ENCODE measurements at places on chromosomes 13 and 19. TPM values are rescaled to one million over a fixed set of nuclear protein-coding genes. Genes with fewer than 3 reads are reported as not detected.

DNA sequence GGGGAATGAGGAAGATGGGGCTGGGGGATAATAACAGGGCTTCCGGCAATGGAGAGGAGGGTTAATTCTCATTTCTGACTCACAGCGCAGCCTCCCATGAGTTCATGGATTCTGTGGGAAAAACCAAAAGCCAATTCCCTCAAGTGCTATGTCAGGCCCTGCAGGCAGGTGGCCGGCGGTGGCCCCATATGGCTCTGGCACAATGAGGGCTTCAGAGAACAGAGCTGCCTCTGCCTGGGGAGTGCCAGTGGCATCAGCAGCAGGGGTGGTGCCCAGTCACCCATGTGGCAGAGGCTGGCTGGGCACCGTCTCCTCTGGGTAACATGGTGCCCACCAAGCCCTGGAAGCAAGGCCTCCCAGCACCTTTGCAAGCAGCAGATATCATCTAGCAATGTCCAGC is 69.1 kb downstream of the ALOX5AP start:
- no peak for DNase-seq

DNA sequence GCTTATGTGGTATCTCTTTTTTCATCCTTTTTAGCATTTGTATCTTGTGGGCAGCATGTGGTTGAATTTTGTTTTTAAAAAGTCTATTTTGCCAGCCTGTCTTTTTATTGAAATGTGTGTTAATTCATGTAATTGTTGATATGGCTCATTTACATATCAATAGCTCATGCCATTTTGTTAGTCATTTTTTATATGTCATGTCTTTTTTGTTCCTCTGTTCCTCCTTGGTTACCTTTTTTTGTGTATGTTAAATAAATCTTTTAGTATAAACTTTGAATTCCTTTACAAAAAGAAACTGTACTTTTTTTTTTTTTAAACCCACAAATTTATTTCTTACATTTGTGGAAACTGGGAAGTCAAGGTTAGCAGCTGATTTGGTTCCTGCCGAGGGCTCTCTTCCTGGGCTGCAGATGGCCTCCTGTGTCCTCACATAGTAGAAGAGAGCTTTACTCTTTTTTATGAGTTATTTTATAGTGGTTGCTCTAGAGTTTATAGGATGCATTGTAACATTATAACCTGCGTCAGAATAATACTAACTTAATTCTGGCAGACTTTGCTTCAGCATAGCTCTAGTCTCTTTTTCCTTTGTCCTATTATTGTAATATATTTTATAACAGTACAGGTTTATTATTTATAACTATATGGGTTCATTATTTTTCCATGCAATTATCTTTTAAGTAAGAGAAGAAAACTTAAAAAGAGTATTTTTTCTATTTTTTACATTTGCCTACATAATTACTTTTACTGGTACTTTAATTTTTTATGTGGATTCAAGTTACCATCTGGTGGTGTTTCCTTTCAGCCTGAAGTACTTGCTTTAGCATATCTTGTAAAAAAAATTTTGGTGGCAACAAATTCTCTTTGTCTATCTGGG is 86.3 kb downstream of the URI1 start:
- no peak for DNase-seq

DNA sequence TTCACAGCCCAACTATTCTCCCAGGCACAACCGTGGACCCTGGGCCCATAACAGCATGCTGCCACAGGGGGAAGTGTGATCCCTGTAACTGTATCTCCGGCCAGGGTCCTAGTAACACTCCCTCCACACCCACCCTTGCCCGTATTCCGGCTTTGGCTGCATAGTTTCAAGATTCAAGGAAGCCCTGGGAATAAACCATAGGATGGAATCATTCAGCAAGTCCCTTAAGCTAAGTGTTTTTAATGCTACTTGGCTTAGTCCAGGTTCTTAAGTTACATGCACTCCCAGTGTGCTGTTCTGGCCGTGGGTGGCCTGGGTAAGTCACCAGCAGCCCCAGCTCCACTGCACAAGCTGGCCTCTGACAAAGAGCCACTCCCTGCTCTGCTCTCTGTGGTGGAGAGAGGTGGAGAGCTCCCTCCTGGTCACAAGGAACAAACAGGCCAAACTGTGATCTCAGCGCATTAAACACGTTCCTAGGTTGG is 532.4 kb upstream of the SGCG start:
- peak; percentile 16 for DNase-seq

DNA sequence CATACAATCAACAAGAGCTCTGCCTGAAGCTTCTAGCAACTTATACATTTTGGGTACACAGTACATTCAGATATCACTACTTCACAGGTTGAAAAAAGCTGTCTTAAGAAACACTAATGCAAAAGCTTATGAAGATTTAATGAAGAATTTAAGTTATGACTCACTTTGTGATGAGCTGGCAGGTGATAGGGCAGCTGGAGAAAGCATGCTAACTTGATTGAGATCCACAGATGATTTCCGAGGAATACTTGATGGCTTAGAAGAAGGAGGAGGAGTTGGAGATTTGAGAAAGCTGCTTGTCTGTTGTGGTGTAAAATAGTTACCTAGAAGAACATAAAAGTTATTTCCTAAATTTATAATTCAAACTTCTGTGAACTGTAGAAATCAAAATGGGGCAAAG is 23.3 kb downstream of the EXOSC8 start:
- no peak for DNase-seq

The VSTM1 gene
- not detected for total RNA-seq

DNA sequence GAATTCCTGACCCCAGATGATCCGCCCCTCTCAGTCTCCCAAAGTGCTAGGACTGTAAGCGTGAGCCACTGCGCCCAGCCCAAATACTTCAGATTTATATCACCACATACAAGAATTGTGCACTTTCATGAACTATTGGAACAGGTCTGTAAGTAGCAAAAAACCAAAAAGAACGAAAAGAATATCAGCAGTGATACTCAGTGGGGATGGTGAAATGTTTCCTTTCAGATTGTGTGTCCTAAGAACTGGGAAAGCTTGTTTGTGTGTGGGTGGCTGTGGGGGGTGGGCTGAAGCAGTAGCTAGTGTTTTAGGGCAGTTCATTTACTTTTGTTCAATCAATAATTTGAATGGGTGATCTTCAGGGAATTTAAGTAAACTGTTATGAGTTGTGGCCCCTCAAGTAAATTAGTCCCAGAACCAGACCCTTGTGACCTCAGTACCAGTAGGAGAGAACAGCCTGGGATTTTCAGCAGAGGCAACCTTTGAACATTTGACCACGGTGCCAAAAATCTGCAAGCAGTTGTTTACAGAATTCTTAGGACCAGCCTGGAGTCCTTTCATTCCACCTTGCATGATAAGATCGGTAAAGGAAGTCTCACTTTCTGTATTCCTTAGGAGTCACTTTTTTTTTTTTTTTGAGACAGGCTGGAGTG is 106.6 kb downstream of the LRCH1 start:
- no peak for DNase-seq

DNA sequence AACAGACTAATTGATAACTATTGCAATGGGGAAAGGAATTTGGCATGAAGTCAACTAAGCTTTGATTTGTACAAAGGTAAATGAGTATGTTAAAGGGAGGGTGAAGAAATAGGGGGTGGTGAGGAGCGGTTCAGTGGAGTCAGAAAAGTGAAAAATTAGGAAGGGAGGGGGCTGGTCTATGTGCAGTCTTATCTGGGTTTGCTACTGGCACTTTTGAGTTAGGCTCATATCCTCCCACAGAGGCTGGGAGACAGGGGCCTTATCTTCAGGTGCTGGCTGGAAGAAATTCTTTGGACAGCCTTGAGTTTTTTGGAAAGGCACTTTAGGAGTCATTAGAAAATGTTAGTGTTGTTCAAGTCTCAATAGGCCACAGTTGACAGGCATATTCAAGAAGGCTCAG is 11.1 kb downstream of the ZNF302 start:
- DNase-seq = no peak

The CXCL17 gene
- not detected for total RNA-seq

DNA sequence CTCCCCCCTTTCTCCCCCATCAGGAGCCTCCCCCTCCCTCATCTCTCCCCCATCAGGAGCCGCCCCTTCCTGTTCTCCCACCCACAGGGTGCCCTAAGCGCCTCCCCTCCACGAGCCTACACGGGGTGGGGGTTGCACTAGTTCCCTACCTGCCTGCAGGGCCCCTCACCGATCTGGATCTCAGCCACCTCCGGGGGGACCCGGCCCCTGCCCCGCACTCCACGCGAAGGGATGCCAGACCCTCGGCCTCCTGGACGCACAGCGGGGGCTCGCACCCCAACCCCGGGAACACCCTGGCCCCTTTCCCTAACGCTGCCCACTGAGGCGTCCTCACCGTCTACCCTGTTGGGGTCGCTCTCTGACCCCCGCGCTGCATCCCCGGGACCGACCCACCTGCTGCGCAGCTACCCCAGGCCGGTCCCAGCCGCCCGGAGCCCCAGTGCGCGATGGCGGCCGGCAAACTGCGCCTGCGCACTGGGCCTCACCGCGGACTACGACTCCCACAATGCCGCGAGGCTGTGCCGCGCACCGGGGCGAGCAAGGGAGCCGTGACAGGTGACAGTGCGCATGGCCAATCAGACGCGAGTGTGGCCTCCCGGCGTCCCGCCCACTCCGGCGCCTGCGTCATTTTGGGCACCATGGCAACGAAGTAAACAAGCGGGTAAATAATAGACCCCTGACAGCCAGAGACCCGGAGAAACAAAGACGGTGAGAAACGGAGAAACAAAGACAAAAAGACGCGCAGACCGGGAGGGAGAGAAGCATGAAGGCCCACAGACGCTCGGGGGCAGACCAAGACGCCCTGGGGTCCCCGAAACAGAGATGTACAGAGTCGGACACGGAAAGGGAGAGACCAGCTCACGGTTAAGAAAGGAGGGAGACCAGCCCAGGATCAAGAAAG is at the start of gene ZSCAN18:
ZSCAN18 (minus strand) TSS at position 451 of the 901 bp plus-strand sequence. CDS start 7,964 bp downstream, outside the sequence.
- DNase-seq = peak; percentile 84

The PLVAP gene
- total RNA-seq = not detected

DNA sequence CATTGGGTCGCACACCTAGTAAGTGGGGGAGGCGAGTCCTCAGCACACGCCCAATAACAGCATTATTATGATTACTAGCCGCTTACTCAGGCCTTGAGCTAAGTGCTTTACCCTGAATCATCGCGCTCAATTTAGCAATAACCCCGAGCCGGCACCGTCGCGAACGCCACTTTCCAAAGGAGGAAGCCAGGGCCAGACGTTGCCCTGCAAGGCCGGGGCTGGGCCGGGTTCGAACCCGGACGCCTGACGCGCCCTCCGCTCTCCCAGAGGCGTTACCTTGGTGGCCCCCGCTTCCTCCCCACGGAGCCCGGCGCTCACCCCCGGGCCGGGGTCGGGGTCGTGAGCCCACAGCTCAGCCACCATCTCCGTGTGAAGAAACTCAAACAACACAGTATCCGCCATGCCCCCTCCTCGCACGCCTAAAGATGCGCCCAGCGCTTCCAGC is at the start of gene TRAPPC6A:
TRAPPC6A (minus strand) TSS at position 421 of the 445 bp plus-strand sequence; CDS start at position 402, 19 bp downstream.
- DNase-seq = no peak

GRCh38 chr13:42836930-42837690 is 55.7 kb downstream of the FAM216B start:
- DNase-seq = peak; percentile 13

DNA sequence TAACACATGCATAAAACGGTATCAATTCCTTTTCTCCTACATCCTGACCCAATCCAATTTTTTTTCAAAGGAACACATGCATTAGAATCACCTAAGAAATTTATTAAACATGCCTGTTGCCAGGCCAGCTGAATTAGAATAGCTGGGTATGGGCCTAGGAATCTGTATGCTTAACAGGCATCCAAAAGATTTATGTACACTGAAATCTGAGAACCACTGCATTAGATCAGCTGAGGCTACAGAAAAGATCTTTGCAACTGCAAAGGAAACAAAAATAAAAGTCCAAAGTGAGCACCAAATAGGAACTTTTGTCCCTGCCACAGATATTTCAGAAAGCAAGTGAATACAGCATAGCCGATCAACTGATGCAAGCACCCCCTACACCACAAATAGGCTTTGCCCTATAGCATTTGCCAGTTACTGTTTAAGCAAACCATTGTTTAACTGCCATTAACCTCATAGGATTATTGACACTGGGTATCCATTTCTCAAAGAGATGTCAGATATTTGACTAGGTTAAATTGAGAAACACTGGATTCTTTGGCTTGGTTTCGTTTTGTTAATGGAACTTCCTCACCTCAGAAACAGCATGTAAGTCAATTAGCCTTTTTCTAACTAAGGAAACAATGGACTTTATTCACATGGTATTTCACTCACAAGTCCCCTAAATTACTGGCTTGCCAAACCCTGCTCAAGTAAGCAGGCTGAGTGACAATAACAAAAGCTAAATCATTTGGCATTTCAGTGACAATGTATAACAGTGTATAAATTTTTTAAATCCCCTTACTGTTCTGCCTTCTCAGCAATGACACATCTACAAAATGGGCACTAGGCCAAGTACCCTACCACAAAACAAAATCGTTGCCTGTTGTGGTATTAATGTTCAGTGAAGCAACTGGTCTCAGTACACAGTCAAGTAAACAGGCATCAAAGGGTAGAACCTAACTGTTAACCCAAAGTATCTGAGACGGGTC is 67.8 kb downstream of the SUCLA2 start:
- peak; percentile 21 for DNase-seq

DNA sequence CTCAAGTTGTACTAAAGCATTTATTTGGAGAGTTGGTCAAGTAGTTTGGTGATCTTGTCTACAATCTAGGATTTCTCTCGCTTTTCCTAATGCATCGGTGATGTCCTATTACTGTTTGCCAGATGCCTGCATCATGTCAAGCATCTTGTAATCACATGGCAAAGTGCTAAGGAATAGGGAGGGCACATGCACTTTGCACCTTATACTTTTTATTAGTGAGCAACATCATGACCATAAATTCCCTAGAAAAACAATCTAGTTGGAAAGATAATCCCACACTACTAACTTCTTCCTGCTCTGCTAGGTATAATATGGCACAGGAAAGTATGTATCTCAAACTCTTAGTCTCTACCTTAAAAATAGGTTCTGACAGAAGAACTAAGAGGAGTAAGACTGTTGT is 894.3 kb upstream of the SLITRK1 start:
- DNase-seq = no peak

DNA sequence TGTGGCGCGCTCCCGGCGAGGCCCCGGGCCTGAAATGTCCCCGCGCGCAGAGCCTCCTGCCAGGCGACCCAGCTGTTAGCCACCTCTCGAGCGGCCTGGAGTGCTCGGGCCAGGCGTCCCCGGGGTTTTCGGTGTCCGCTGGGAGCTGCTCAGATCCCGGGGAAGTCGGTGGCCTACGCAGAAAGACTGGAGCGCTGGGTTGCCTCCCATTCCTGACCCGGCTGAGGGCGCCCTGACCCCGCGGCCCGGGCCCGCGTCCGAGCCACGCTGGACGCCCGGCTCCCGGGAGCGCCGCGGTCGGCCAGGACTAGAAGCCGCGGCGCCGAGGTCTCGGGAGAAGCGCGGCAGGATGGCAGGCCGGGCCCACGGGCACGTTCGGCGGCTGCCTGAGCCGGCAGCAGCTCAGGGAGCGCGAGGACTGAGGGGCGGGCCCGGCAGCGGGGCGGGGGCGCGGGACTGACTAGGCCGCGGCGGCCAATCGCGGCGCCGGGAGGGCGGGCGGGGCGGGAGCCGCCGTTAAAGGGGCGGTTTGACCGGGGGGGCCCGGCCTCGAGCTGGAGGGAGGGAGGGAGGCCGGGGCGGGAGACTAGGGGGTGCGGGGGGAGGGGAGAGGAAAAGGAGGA is 1.3 kb upstream of the ZIC2 start:
- peak; percentile 43 for DNase-seq

GRCh38 chr13:101916108-101916774 is 463.8 kb downstream of the ITGBL1 start:
- DNase-seq = no peak
